ENCODE measurements at places on chromosomes 13 and 19.

DNA sequence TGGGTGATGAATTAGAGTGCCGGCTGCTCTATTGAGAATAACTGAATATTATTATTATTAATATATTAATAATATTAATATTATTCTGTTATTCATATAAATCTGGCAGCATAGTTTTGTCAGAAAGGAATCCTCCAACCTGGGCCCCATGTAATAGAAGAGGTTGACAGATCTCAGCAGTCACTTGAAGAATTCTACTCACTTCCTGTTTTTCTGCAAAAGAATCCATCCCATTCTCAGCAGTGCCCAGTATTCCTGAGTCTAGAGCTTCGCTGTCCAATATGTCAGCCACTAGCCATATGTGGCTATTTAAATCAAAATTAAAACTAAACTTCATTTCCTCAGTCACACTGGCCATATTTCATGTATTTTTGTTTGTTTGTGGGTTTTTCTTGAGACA lies 72.4 kb upstream of the USPL1 start:
- no peak for DNase-seq

DNA sequence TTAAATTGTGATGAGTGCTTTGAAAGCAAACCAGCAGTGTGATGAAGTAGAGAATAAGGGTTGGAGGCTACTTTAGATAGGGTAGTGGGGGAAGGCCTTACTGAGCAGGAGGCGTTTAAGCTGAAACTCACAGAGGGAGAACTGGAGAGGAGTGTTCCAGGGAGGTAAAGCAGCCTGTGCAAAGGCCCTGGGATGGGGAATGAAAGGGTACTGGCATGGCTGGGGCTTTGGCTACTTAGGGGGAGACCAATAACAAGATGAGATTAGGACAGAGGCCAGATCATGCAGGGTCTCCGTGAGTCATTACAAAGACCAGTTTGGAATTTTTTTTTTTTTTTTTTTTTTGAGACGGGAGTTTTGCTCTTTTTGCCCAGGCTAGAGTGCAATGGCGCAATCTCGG lies 1.1 kb downstream of the PPP5C start:
- no peak for DNase-seq

DNA sequence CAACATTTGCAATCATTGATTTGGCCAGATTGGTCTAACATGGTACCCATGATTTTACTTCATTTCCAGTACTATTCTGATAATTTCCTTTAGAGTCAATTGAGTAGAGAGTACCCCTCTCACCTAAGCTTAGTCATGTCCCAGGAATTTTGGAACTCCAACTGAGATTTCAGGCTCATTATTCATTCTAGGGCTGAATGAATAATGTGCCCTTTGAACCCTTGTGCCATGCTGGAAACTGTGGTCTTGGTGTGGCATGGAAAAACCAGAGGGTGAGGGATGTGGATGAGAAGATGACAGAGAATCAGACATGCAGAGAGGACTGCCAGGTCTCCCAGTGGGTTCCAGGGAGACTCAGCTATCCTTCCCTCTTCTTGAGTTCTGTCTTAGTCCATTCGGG lies 30.2 kb downstream of the ITM2B start:
- peak; percentile 31 for DNase-seq

DNA sequence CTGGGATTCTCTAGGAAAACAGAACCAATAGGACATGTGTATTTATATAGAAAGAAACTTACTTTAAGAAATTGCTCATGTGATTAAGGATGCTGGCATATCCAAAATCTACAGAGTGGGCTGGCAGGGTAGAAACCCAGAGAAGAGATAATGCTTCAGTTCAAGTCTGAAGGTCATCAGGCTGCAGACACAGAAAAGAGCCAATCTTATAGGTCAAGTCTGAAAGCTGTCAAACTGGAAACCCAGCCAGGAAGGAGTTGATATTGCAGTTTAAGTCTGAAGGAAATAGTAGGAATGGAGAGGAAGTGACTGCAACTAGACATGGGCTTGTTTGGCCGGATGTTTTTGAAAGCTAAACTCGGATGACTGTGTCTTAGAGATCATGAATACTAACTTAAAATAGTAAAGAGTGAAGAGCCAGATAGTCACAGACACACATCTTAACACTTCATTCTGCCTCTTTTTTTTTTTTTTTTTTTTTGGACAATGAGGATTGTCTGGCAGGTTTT lies 125.3 kb upstream of the GPC6 start:
- no peak for DNase-seq

DNA sequence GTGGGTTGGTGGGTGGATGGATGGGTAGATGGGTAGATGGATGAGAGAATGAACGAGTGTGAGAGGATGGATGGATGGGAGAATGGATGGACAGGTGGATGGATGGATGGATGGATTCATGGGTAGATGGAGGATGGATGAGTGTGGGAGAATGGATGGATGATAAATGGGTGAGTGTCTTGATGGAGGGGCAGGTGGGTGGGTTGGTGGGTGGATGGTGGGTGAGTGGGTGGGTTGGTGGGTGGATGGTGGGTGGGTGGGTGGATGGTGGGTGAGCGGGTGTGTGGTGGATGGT lies 35.4 kb upstream of the ONECUT3 start:
- DNase-seq: no peak

DNA sequence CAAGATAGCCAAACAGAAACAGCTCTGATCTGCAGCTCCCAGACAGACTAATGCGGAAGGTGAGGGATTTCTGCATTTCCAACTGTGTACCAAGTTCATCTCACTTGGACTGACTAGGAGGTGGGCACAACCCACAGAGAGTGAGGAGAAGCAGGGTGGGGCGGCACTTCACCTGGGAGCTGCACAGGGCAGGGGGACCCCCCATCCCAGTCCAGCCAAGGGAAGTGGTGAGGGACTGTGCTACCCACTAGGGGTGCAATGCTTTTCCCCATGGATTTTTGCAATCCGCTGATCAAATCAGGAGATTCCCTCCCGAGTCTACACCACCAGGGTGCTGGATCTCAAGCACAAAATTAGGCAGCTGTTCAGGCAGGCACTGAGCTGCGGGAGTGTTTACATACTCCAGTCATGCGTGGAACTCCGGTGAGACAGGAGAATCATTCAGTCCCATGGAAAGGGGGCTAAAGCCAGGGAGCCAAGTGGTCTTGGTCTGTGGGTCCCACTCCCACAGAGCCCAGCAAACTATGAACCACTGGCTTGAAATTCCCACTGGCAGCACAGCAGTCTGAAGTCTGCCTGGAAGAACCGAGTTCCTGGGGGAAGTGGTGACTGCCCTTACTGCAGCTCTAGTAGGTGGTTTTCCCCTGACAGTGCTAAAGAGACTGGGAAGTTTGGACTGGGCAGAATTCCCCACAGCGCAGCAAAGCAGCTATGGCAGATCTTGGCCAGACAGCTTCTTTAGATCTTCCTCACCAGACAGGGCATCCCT lies 85.1 kb upstream of the UFM1 start:
- no peak for DNase-seq

DNA sequence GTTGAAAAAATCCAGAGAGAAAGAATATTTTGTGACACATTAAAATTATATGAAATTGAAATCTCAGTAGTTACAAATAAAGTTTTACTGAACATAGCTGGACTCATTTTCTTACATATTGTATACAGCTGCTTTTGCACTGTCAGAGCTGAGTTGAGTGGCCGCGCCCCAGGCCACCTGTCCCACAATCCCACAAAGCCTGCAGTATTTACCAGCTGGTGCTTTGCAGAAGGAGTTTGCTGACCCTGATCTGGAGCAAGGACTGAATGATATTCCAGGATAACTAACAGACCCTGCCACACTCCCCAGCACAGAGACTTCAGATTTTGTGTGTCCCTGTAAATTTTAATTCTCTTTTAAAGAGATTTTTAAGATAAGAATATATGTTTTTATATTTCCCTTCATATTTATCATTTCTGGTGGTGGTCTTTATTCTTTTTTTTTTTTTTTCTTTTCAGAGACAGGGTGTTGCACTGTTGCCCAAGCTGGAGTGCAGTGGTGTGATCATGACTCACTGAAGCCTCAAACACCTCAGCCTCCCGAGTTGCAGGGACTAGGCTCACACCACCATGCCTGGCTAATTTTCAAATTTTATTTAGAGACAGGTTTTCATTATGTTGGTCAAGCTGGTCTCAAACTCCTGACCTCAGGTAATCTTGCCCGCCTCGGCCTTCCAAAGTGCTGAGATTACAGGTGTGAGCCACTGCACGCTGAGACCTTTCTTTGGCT lies 48.5 kb downstream of the TDRD12 start:
- DNase-seq: peak; percentile 20

GRCh38 chr19:28554321-28555091 lies 658.4 kb downstream of the UQCRFS1 start:
- DNase-seq: no peak
